ENCODE measurements at places on chromosomes 2 and 18.

- peak; percentile 88 for DNase-seq
These were observed 25.4 kb downstream of the SP100 start for GRCh38 chr2:230441227-230441897.

DNA sequence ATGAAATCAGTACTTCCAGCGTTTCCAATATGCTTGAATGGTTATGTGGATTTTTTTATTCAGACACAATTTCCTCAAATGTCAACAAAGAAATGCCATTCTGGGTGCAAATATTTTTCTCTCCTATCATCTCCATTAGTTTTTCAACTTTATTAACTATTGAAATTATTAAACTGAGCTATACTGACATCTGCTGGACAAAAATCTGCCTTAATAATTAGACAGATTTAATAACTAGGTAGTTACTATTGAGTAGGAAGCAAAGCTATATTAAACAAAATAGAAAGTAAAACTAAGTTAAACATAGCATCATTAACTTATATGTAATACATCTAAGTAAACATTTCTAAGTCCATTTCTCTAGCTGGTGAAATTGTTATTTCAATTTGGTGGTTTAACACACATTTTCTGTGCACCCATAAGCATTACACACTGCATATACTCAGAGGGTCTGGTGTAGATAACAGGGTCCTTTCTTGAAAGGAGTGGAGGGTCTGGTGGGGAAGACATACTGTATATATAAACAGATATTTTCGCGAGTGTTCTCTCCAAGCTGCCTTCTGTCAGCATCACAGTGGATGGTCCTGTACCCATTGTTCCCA is 77.0 kb downstream of the LANCL1 start:
- DNase-seq = peak; percentile 35

- DNase-seq = peak; percentile 7
These were observed 131.1 kb downstream of the FMNL2 start for GRCh38 chr2:152466041-152466440.

- peak; percentile 10 for DNase-seq
These were observed 1.2 kb downstream of the CBLN2 start for GRCh38 chr18:72542984-72543356.

DNA sequence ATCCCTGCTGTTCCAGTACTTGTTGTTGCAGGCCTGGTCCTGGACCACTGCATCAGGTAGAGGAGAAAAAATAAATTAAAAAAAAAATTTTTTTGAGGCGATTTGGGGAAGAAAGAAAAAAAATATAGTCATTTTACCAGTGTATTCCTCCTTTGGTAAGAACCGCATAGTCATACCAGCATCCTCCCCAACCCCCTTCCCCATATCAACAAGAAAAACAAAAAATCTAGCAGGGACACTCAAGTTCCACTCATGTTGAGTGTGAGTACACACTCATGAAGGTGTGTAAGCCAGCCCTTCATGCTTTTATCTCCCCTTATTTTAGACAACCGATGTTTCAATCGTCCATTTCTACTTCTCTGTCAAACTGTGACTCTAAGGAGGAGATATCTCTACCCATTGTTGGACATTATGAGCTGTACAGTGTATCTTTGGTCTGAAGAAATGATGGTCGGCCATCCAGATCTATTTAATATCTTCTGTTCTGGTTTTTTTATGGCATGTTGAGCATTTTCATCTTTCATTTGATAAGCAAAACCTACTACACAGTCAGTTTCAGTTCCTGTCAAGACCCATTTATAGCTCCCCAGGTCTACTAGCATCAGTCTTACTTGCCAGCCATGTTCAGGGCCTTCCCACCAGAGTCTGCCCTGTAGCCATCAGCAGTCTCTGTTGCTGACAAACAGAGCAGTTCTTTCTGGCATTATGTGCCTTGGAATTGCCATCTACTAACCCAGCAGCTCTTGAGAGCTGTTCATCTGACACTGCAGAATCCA is 20.0 kb downstream of the ELP2 start:
- no peak for DNase-seq

DNA sequence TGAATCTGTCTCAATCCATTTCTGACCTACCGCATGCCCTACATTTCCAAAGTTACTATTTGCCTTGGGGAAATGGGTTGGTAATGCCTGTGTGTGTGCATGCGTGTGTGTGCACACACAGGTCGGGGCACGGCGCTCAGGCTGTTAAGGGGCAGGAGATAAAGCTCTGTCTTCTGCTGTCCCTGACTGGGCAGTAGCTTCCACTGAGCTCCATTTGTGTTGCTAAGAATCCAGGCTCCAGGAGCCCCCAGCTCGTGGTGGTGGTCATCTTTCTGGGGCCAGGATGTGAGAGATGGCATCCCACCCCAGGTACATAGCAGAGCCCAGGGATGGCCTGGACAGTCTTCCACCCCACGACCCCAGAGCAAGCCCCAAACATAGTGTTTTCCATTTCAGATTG is 66.7 kb upstream of the HS6ST1 start:
- DNase-seq = no peak

DNA sequence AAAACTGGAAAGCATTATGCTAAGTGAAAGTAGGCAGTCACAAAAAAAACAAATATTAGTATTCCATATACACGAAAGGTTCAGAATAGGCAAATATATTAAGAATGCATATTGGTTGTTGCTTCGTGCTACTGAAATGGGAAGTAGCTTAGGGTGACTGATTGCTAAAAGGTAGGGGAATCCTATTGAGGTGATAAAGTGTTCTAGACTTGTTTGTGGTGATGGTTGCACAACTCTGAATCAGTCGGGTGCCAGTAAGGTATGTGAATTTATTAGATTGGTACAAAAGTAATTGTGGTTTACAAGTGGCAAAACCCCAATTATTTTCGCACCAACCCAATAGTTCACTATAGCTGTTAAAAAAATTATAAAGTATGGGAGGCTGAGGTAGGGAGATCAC is 20.7 kb downstream of the USP34 start:
- peak; percentile 44 for DNase-seq

DNA sequence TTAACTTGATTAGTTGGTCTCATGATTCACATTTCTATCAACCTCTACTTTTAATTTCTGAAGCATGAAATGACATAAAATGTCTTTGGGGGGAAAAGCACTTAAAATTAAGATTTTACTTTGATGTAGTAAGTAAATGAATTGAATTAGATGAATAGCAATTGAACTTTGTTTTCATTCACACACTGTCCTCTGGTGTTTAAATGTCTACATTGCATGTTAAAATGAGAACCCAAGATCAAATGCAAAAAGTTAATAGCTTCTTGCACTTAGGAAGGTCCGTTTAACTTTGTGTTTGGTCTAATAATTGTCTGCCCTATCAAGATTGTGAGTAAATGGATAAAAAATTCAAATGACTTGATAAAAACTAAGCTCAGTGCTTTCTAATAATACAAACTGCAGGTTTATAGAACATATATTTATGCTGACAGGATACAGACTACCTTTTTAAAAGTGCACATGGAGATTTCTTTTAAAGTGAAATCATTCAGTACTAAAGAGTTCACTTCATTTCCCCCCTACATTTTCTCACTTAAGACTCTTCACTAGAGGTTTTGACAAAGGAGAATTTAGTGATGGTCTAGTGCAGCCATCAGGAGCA is 156.2 kb upstream of the NABP1 start:
- DNase-seq = peak; percentile 61

DNA sequence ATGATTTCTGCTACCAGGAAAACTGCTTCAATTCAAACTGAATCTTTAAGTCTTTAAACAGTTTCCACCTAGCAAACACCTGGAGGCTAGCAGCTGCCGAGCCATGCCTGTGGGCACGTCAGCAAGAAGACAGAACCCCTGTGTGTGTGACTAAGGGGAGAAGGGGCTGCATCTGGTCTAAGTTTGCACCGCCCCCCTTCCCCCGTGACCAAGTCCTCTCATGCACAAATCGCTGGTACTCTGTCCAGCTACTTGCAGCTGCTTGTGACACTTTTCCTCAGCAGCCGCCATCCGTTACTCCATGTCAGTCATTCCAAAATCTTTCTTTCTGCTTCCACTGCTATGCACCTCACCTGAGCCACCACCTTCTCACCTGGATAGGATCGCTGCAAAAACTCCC is 355.0 kb downstream of the SS18 start:
- DNase-seq = no peak

DNA sequence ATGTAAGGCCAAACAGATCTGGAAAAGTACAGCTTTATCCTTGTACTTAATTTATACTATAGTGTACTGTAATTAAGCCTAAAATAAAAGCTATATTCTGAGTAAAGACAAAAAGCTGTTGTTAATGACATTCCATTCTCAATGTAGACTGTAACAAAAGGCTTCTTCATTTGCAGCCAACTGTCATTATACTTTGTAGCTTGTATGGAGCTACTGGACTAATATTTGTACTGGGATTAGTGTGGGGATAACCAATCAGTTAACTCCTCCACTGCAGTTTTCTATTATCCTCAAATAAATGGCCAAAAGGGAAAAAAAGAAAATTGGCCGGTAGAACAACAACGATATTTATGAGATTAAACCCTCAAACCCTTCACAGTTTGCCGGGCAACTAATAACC is 66.5 kb downstream of the STK39 start:
- DNase-seq = no peak

DNA sequence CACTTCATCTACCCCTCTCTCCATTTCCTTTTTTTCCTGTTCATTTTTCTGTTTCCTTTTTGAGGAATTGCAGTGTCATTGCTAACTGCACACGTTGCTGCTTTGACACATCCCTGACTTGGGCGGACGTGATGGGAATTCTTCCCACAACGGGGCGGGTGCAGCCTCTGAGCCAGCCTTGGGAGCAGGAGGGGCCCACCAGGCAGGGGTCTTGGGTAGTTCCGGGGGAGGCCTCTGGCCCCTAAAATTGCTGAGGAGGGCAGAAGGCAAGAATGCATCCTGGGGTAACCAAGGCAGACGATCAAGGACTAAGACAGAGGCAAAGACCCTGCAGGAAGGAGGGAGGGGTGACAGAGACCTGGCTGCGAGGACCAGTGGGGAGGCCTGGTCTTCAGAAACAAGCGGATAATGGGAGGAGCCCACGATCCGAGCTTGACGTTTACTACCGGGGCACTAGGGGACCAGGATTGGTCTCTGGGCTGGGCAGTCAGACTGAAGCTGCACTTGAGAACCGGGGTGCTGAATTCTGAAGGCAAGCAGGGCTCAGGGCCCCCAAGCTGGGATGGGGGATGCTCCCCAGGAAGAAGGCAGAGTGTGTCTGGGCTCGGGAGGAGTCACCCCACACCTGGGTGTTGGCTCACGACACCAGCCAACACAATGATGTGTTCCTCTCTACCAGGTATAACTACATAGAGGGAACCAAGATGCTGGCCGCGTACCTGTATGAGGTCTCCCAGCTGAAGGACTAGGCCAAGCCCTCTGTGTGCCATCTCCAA is 14.8 kb upstream of the CNDP1 start:
- no peak for DNase-seq

DNA sequence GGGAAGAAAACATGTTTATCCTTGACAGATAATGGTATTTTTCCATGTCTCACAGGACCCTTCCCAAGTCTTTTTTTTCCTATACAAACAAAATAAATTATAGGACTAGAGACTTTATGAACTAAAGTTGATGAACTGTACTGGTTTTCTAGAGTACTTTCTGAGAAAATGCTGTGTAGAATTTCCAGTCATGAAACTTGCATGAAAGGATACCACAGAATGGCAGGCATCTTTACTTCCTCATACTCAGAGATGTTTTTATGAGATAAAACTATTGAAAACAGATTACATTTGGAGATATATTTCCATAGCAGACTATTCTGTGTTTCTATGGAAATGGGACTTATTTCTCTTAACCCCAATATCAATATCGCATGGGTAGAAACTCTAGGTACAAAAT is 403.5 kb downstream of the PARD3B start:
- peak; percentile 48 for DNase-seq

- DNase-seq = no peak
These were observed 152.7 kb downstream of the ADCYAP1 start for GRCh38 chr18:1057367-1057766.

DNA sequence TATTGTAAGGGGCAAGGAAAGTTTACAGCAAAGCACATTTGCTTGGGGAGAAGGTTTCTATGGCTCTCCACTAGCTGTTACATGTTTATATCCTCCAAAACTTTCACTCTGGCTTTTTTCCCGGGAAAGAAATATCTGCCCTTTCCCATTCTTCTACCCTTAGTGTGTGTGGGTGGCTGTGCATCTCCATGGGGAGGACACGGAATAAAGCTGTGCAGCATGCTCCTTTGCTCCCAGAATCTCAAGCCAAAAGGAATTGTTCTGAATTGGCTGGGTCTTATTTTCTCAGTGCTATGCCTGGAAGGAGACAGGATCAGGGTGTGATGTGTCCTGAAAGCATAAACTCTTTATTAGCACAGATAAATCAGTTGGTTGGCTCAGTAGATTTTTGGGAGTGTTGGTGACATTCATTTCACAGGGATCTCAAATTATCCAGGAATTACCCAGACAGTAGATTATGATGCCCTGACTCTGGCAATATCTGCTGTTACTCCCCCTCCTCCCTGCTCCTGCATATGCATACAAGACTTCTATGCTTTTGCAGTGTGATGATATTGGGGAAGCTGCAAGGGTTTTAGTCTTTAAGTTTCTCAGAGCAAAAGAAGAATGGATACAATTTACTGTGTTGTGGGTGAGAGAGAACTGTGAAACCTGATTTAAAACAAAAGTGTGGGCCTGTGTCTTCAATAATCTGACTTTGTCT is 63.1 kb downstream of the PARD3B start:
- no peak for DNase-seq

- no peak for DNase-seq
These were observed 155.0 kb upstream of the GLI2 start for GRCh38 chr2:120580709-120581108.

- DNase-seq = no peak
These were observed 131.9 kb upstream of the ALKAL2 start for GRCh38 chr2:419687-420317.

DNA sequence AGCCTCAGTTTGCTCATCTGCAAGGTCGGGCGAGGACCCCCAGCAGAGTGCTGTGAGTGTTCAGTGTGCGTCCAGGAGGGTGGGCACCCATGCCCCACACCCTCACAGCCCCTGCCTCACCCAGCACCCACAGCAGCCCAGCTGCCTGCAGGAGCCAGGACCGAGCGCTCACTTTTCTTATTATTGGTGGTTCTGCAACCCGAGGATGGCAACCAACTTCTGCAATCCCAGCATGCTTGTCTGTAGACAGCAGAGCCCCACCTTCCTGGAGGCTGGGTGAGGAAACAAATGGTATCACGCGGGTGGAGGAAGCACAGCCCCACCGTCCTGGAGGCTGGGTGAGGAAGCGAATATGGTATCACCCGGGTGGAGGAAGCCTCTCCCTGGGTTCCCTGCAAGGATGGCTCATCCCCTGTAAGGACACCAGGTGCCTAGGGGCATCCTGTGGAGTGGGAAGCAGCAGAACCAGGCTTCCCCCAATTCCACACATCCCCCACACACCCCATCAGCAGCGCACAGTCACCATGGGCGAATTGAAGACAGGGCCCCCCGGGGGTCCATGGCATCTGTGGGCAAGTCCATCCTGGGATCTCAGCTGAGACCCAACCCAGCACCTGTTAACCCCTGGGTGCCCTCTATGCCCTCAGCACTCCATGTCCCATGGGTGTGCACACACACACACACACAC is 220.5 kb upstream of the RAB6C start:
- DNase-seq = peak; percentile 74

- DNase-seq = no peak
These were observed 7.8 kb downstream of the ANTXR1 start for GRCh38 chr2:69020496-69021426.

Measured in hematopoietic multipotent progenitor cell treated with erythropoietin and hydrocortisone succinate and interleukin-3 and kit ligand, for 4 days (in vitro differentiated cells).